ENCODE measurements at places on chromosomes 2 and 18.

GRCh38 chr2:232389327-232389726, 10.8 kb downstream of the ALPP start:
- no peak for DNase-seq

DNA sequence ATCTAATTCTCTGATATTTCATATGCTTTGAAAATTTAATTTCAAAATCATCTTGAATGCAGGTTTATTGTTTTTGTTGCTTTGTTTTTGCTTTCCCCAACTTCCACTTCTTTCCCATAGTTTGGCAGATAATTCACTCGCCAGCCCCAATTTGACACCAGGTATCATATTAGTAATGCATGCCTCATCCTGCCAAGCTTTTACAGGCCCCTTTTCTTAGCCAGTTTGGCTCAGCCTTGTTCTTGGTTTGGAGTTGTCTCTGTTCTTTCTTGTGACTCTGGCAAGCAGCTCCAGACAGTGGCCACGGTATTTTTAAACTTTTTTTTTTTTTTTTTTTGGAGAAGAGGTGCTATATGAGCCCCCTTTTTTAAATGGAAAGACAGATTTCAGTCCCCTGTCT, 65.3 kb downstream of the PMS1 start:
- no peak for DNase-seq

GRCh38 chr2:236538242-236538641, 31.4 kb upstream of the ACKR3 start:
- no peak for DNase-seq

DNA sequence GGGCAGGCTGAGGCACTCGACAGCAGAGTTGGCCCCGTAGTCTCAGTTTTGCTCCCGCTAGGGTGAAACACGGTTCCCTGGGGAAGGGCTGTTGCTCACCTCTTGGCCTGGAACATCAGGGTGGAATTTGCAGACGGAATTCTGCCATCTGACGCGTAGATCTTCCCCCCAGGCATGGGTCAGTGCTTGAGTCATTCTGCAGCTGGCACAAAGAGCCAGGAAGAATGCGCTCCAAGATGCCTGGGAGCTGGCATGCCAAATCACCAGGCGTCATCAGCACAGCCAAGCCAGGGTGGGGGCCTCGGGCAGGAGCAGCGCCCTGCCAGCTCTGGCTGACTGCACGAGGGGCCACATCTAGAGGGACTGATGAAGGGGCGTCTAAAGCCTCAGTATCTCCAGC, 42.7 kb downstream of the ODC1 start:
- DNase-seq: no peak

DNA sequence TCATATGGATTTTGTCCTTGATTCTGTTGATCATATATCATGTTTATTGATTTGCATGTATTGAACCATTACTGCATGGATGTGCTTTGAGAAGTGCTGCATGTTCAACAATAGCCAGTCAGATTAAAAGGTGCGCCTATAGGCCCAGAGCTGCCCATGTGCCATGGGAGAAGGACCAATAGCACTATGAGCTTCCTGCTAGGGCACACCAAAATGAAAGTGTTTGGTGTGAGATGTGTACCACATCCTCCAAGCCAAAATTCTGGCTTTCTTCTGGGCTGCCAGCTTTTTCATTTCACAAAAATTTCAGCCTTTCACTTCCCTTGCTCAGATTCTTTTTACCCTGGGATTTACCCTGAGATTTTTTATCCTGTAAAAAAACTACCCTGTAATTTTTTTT, 34.8 kb upstream of the MMADHC start:
- no peak for DNase-seq

- DNase-seq: no peak
These were observed 55.7 kb downstream of the SNORC start for GRCh38 chr2:232925821-232926156.

DNA sequence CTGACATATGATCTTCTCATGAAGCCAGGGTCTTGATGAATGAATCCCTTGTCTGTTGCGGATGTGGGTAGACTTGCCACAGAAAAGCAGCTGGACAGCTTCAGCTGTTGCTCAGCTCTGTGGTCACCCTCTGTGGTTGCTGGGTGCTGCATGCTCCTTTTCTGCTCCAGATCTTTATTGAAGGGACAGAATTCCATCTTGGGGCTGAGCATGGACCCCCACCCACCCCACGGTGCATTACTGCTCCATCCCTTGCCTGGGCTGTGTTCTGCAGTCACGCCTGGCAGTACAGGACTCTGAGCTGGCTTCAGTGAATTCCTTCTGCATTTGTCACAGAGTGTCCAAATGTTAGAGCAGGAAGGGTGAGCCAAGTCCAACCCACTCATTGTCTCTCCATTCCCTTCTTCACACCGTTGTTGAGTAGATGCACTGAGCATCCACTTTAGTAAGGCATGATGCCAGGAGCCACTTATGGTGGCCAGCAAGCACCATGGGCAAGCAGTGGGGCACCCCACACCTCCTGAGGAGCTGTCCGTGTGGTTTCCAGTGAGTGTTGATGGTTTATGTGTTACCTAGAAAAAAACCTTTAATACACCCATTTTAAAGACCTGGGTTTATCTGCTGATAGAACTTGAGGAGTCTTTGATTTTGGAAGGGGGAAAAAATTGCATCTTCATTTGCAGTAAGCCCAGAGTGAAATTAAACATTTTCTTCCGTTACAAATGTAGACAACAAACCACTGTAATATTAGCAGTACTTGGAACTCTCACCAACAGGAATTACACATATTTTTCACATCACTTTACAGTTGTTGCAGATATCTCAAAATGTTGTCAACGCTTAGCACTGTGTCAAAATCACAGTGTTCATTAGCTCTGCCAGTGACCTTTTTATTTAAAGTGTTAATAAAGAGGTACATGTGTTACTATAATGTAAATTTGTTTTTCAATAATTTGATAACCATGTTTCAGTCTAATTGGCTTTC, 14.7 kb upstream of the ITGB6 start:
- DNase-seq: no peak

- DNase-seq: no peak
These were observed 93.0 kb upstream of the CTDP1 start for GRCh38 chr18:79586436-79587225.

- no peak for DNase-seq
These were observed 9.3 kb upstream of the RNU4ATAC start for GRCh38 chr2:121521359-121521758.

- DNase-seq: no peak
These were observed 178.1 kb downstream of the NCKAP5 start for GRCh38 chr2:133390156-133390555.

- DNase-seq: no peak
These were observed 12.4 kb downstream of the RALB start for GRCh38 chr2:120265006-120265405.

- no peak for DNase-seq
These were observed 64.8 kb upstream of the CDH19 start for GRCh38 chr18:66668706-66669105.

DNA sequence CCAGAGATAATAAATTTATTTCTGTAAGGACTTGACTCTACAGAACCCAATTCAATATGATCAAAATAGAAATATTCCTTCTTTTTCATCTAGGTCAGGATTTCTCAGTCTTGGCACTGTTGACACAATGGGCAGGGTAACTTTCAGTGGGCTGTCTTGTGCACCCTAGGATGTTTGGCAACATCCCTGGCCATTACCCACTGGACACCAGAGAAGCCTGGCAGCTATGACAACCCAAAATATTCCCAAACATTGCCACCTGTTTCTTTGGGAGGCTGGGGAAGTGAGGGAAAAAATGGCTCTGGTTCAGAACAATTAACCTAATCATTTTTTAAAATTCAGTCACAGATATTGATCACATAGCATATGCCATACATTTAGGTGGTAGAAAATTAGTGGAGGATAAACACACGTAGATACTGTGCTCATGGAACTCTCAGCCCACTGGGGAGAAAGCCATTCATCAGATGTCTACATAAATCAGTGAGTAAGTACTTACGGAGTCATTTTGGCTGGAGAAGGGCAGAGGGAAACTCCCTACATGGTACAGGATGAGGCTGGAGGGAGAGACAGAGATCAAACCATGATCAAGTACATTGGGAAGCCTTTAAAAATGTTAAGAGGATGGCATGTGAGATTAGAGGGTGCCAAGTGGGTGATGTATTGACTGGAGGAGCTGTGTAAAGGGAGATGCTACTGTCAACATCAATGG, 718 bp upstream of the TNP1 start:
- DNase-seq: no peak

GRCh38 chr2:238568455-238569440, 142.0 kb downstream of the ASB1 start:
- DNase-seq: no peak

DNA sequence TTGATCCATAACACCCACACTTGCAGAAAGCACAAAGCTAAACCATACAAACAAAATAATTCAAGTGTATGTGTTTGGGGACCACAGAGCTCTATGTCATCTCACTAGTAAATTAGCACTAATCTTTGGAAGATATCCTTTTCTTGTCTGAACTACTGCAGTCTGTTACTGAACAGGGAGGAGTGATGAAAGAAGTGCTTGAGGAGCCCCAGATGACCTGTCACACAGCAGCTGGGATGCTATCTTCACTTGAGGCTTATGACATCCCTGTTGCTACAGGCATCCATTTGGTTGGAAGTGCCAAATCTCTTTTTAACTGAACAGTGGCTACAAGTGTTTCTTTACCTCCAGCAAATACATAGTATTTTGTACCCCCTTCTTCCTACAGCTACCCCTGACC, 386.3 kb upstream of the CHAC2 start:
- DNase-seq: no peak

DNA sequence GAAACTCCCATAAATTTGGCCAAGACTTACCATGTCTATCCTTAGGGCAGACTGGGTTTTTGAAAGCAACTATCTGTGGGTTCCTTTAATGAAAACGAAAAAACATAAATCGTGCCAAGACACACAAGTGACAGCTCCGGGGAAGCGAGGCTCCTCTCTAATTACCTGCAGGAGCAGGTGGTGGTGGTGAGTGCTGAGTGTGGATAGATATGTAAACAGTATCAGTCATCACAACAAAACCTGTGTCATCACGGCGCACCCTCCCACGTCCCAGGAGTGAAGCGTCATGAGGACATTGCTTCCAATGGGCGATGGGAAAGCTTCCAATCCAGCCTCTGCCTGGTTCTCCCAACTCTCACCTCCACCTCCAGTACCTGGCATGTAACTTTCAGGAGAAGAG, 31.3 kb downstream of the ACKR3 start:
- DNase-seq: no peak

- DNase-seq: no peak
These were observed 223.0 kb downstream of the UBE2E3 start for GRCh38 chr2:181203412-181203811.

DNA sequence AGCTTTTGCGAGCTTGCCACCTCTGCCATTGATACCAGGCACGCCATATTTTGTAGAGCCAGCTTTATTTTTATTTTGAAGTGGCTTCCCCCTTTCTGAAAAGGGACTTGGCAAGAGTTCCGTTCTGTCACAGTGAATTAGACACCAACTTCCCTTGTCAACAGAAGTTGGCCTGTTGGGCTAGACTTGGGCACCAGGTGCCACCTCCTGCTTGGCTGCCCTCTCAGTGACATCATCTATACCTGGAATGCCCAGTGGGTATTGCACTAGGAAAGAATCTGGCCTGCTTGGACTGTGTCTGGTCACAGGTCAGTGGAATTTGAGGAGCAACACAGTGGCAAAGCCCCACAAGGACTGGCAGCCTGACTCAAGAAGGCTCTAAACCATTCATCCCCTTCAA, 101.0 kb downstream of the BCL2L11 start:
- DNase-seq: no peak

DNA sequence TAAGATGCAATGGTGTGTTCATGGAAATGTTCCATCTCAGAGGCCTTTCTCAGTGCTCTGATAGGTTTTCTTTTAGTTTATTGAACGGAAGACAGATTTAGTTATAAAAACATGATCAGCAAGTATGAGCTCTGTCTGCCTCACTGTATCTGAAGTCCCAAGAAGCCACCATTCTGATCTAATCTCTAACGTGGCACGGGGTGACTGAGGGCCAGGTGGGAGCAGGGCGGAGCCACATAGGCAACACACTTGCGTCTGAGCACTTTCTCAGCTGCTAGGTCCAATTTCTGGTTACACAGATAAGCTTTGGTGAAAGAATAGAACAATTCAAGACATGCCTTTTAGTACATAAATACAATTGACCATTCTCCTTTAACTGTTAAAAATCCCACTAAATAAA, 60.4 kb downstream of the SNTG2 start:
- DNase-seq: no peak

DNA sequence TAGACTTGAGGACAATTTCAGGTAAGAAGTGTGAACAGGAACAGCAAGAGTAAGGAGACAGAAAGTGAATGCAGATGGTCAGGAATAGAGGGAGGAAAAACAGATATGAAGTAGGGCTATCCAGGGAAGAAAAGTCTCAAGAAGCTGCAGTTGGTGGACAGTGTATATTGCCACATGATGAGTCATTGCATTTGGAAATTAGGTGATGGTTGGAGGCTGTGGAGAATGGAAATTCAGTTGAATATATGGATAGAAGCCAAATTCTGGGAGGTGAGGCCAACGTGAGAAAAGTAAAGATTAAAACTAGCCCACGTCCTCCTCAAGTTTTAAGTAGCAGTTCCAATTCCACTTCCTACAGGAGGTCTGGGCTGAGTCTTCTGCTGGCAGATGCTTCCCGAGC, 158.4 kb downstream of the UBE2E3 start:
- no peak for DNase-seq

GRCh38 chr18:64380117-64380516, 231.2 kb upstream of the LINC00305 start:
- DNase-seq: no peak

GRCh38 chr2:141513853-141514252, 617.0 kb downstream of the LRP1B start:
- DNase-seq: no peak

DNA sequence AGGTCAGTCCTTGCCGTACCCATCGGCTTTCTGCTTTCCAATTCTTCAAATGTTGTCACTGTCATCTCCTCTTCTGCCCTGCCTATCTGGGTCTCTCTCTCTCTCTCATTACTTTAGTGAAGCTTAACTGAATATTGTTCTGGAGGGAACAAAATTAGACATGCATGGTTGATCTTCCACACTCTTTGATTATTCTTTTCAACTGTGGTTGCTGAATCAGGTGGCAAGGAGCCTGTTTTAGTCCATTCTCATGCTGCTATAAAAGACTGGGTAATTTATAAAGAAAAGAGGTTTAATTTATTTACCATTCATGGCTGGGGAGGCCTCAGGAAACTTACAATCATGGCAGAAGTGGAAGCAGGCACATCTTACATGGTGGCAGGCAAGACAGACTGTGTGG, 157.9 kb downstream of the ARL4C start:
- DNase-seq: no peak

DNA sequence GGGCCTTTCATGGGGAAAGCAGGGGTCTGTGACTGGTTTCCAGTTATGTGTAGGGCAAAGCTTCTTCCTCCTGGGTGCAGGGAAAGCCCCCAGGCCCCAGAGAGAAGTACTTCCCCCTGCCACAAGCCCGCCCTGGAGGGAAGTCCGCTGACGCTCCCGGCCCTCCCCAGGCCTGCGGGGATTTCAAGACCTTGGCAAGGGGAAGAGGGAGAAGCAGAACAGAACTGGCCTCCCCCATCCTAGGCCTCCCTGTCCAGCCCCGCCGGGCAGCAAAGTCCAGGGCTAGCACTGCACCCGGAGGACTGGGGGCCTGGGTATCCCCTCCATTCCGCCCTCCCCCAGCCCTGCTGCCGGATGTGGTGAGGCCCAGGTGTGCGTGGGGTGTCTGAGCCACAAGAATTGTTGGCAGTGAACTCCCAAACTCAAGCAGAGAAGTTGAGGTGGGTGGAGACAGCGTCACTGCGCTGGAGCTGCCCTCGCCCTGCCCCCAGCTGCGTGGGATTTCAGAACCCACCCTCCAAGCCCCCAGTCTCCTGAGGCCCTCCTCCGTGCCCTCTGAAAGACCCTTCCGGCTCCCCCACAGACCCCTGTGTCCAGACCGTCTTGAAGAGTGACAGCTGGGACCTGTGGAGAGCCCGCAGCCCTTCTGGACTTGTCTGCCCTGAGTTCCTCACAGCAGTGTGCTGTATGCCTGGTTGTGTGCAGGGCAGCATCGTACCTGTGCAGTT, 1.1 kb upstream of the DUSP2 start:
- peak; percentile 83 for DNase-seq

Measured in stimulated activated CD8-positive, alpha-beta memory T cell treated with anti-CD3 and anti-CD28 coated beads, Interleukin-12 subunit alpha, Interleukin-12 subunit beta, amount 100 ng/mL, for 4 hours (primary cell).